Forelimb muscle (tissue), 1 donor: ENCODE measurements at places on chromosomes 13 and 19.
A peak's percentile ranks its signal among the peaks of the same experiment; 100 is the strongest.

GRCh38 chr19:16417660-16418596 lies 53.8 kb downstream of the EPS15L1 start:
- no peak for DNase-seq

- no peak for DNase-seq
Measured at GRCh38 chr19:48244281-48244680, 11.4 kb downstream of the CARD8 start.

DNA sequence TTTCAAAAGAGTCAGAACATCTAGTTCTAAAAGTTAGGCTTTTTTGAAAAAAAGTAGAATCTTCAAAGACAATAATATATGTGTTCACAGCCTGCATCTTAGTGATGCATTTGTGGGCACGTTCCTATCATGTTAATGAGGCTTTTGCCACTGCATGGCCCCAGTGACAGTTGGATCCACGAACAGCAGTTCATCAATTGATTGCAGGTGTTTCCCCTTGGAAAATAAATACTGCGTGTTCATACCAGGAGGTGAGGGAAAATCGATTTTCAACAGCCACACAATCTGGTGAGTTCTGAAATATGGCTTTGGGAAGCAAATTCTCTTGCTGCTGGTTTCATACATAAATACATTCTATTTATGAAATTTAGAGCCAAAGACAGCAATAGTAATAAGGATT lies 343.8 kb upstream of the SLC10A2 start:
- DNase-seq: no peak

DNA sequence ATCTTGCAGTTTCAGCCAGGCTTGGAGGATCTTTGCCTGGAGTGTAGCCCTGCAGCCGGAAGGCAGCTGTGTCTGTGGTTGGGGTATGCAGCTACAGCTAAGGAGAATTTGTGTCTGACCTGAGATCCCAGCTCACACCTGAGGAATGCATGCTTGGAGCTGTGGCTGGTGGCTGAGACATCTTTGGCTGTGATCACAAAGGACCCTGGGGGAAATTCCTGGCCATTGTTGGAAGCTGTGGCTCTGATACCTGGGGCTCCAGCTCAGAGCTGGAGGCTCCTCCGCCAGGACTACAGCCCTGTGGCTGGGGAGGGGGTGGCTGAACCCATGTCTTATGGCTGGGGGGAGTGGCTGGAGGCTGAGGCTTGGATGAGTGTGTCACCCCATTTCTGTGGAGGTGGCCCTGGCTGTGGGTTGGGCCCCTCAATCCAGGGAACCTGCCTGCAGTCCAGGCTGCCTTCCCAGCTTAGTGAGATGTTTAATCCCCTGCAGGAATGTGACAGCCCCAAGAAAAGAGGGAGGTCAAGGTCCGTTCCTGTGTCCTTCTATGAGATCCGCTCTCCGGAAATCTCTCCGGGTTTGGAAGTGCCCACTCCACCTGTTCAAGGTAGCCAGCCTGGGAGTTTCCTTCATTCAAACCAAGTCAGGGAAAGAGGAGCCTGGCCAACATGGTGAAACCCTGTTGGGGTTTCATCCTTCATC lies 27.6 kb downstream of the ARHGEF18 start:
- no peak for DNase-seq

- DNase-seq: no peak
Measured at GRCh38 chr19:44696939-44697669, 1.8 kb upstream of the CEACAM16 start.

- DNase-seq: no peak
Measured at GRCh38 chr19:39316627-39317321, 3.9 kb downstream of the LRFN1 start.

- DNase-seq: no peak
Measured at GRCh38 chr19:40089462-40089861, 1.3 kb downstream of the ZNF780A start.

- peak; percentile 35 for DNase-seq
Measured at GRCh38 chr13:52879950-52880741, 31.7 kb upstream of the PCDH8 start.

- DNase-seq: no peak
Measured at GRCh38 chr13:66895780-66896179, 334.4 kb downstream of the PCDH9 start.
